Skeletal muscle tissue (tissue), 5 donors: ENCODE measurements at places on chromosomes 6 and 20. TPM values are rescaled to one million over a fixed set of nuclear protein-coding genes. Genes with fewer than 3 reads are reported as not detected.

The SLC25A27 gene
- 8.9 TPM for total RNA-seq

The LY6G6D gene
- total RNA-seq, result not detected

The ECT2L gene
- total RNA-seq, result under 0.01 TPM

The ANGPT4 gene
- total RNA-seq, result under 0.01 TPM

The ROS1 gene
- total RNA-seq, result under 0.01 TPM

The C6orf163 gene
- total RNA-seq, result 4.2 TPM

The ELOVL4 gene
- 2.1 TPM for total RNA-seq

The HLA-DQA1 gene
- total RNA-seq, result 1.0 TPM

The IP6K3 gene
- 13.6 TPM for total RNA-seq

The MTCH1 gene
- 116 TPM for total RNA-seq

The SMPD2 gene
- 8.4 TPM for total RNA-seq

The VGLL2 gene
- total RNA-seq, result 17.7 TPM

The CFAP61 gene
- 1.0 TPM for total RNA-seq

The CEP85L gene
- 42.3 TPM for total RNA-seq

The ZSCAN26 gene
- 15.7 TPM for total RNA-seq

The FRK gene
- total RNA-seq, result 1.6 TPM

The C4B gene
- total RNA-seq, result 18.3 TPM

The RNF39 gene
- not detected for total RNA-seq

The TNNC2 gene
- 2,844 TPM for total RNA-seq

The SIRPB2 gene
- total RNA-seq, result 1.6 TPM

The SRMS gene
- total RNA-seq, result not detected

The NNAT gene
- 133 TPM for total RNA-seq

The MTO1 gene
- total RNA-seq, result 25.6 TPM

The XKR7 gene
- total RNA-seq, result not detected

The ESR1 gene
- 1.0 TPM for total RNA-seq

The TAPBP gene
- total RNA-seq, result 16.7 TPM

The CST11 gene
- total RNA-seq, result not detected

The RNGTT gene
- 19.3 TPM for total RNA-seq

The ARMC2 gene
- 4.7 TPM for total RNA-seq

The KATNA1 gene
- 30.8 TPM for total RNA-seq

The COX4I2 gene
- 16.2 TPM for total RNA-seq

The SLC22A7 gene
- not detected for total RNA-seq

The DTD1 gene
- total RNA-seq, result 21.4 TPM

The MYLK2 gene
- 21.9 TPM for total RNA-seq

The HLA-DRA gene
- 54.3 TPM for total RNA-seq

The KIF6 gene
- total RNA-seq, result 1.0 TPM

The PRR18 gene
- 0.52 TPM for total RNA-seq

The OLIG3 gene
- total RNA-seq, result not detected

The PTGIS gene
- 25.6 TPM for total RNA-seq

The MCCD1 gene
- not detected for total RNA-seq

The FNDC11 gene
- 0.52 TPM for total RNA-seq
